ENCODE measurements at places on chromosomes 1 and 21.
A peak's percentile ranks its signal among the peaks of the same experiment; 100 is the strongest.

GRCh38 chr1:116417678-116418077 is 44.6 kb downstream of the ATP1A1 start:
- DNase-seq: peak; percentile 22

- no peak for DNase-seq
Observed at GRCh38 chr1:186559601-186560116, 98.7 kb upstream of the PDC start.

DNA sequence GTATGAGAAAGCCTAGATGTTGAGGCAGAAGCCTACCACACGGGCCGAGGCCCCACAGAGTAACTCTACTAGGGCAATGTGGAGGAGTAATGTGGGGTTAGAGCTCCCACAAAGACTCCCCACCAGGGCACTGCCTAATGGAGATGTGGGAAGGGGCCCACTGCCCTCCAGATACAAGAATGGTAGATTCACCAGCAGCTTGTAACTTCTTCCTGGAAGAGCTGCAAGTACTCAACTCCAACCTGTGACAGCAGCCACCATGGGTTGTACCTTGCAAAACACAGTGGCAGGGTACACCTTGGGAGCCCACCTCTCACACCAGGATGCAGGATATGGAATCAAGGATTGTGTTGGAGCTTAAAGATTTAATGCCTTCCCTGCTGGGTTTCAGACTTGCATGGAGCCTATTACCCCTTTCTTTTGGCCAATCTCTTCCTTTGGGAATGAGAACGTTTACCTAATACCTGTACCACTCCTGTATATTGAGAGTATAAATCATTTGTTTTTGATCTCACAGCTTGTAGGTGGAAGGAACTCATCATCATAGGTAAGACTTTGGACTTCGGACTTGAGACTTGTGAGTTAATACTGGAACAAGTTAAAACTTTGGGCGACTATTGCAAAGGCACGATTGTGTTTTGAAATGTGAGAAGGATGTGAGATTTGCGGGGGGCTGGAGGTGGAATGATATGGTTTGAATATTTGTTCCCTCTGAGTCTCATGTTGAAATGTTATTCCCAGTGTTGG is 57.5 kb downstream of the TENT5C start:
- DNase-seq: no peak

DNA sequence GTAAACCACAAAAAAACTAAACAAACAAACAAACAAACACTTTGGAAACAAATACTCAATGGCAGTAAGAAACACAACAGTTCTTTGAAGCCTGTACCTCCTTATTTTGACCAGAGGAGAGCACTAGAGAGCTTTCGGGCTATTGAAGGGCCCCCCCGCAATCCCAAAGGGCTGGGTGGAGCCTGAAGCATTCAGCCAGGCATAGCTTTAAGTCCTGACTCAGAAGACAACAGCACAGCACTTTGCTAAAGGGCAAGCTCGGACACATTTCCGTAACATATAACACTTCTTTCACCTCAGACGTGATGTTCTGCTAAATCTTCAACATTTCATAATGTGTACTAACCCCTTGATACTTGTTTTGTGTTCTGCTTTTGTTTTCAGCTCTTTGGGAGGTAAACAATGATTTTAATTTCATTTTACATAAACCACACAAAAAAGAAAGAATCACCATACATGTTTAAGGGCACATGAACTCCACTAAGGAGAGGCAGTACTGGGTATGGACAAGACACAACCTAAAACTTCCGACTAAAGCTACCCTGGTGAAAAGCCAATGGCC is 9.7 kb upstream of the SHCBP1L start:
- DNase-seq: peak; percentile 71

- DNase-seq: no peak
Observed at GRCh38 chr21:27192281-27192949, 225.5 kb upstream of the ADAMTS5 start.

DNA sequence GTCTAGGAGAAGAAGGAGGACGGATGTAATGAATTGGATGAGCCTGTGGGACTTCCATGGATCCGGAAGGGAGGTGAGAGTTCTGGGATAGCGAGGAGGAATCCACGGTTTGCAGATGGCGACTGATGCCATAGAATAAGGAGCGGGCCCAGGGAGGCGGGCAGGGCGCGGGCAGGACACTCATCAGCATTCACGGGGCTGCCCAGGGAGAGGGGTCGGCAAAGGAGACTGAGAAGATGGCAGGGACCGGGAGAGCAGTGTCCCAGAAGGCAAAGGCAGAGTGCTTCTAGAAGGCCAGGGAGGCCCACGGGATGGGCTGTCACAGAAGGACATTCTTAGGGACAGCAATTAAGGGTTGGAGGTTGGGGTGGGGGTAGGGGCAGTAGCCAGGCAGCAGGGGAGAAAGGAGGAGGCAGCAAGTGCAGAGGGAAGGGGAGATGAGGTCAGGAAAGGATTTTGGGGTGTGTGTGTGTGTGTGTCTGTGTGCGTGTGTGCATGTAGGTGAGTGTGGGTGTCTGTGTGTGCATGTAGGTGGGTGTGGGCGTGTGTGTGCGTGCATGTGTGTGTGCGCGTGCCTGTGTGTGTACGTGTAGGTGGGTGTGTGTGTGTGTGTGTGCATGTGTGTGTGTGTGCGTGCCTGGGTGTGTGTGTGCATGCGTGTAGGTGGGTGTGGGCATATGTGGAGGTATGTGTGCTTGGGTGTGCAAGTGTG is 1.1 kb upstream of the COL8A2 start:
- no peak for DNase-seq

GRCh38 chr1:203126866-203127665 is 460 bp upstream of the ADORA1 start:
- DNase-seq: no peak

DNA sequence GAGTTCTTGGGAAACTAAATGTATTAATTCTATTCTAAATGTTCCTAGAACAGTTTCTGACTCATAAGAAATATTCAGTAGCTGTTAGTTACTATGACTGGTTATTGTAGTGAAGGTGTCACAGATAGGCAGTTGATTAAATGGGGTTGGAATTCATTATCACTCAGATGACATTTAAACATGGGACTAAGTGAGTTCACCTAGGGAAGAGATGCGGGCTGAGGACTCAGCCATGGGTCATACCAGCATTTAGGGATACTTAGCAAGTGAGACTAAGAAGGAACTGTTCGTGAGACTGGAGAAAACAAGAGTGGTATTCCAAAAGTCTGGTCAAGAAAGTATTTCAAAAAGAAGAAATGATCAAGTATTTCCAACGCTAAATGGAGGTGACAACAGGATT is 125.1 kb upstream of the ADGRL4 start:
- DNase-seq: no peak

DNA sequence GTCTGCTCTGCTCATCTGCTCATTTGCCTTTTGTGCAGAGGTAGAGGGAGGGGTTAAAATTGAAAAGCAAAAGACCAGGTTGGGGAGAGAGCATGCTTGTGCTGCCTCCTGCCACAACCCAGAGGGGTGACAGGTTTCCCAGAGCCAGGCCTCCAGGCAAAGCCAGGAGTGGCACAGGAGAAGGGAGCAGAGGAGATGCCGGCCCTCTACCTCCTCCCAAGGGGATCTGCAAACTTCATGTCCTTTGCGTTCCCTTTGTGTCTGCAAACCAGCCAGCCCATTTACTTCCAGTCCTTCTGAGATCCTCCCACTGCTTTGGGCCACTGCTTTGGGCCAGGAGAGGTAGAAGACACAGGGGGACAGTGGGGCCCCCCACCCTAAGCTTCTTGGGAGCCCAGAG is 67.8 kb downstream of the EPHB2 start:
- DNase-seq: no peak

GRCh38 chr1:116674011-116674531 is 6.5 kb upstream of the IGSF3 start:
- peak; percentile 38 for DNase-seq

DNA sequence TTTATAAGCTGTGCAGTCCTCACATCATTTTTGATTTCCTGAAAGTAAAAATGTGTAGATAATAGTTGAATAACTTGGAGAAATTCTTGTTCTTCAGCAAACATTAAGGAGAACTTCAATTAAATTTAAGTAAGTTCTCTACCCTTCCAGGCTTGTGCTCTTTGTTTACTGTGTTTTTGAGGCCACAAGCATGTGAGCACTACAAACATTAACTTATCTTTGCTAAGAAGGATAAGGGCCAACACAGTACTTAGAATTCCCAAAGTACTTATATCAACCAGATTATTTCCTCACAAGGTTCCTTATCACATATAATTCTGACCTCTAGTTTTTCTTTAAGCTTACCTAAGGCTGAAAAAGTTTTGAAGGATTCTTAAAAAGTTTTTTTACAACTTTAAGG is 24.7 kb upstream of the RWDD3 start:
- DNase-seq: no peak

DNA sequence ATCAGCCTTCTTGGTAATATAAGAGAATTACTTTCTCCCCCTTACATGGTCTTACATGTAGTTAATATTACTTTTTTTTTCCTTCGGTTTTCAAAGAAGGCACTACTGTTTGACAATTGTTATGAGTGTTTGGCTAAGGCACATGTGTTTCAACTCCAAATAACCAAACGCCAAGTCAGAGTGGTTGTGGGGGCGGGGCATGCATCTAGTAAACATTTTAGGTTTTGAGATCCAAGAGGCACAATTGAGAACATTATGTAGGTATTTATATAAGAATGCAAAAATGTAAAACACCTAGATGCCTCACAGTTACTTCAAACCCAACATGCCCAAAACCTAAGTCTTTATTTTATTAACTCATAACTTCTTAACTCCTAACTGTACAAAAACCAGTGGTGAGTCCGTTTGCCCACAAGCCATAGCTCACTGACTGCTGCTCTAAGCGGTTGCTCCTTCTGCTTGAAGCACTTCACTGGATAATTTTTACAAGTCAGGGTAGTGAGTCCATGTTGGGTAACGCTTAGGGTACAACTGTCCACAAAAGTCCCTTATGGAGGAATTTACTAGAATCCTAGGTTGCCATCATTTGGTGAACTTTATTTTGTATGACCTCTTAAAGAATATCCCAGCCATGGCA is 189.9 kb downstream of the HUNK start:
- no peak for DNase-seq

DNA sequence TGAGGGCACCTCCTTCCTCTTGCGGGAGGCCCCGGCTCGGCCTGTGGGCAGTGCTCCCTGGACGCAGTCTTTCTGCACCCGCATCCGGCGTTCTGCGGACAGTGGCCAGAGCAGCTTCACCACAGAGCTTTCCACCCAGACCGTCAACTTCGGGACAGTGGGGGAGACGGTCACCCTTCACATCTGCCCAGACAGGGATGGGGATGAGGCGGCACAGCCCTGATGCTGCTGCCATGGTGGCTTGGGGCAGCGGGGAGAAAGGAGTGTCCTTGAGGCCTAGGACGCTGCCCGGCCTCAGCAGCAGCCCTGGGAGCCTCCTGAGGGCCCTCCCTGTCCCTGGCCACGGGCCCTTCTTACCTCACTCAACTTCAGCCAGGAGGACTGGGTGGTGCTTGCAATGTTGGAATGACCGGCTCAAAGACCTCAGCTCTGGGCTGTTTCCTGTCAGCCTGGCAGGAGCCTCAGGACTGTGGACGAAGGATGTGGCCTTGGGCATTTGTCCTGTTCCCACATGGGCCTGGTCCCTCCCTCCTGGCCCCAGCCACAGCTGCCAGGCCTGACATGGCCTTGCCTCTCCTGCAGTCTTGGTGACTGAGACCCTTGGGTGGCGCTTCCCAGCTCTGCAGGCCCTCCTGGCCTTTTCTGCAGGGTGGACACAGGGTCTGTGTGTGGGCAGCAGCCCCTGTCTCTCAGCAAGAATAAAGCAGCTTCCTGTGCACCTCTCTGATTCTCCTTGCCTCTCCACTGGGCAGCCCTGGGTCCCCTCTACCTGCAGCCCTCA is 45.9 kb downstream of the TRIM11 start:
- DNase-seq: no peak

GRCh38 chr1:172165403-172165802 is 255.1 kb upstream of the C1orf105 start:
- no peak for DNase-seq

DNA sequence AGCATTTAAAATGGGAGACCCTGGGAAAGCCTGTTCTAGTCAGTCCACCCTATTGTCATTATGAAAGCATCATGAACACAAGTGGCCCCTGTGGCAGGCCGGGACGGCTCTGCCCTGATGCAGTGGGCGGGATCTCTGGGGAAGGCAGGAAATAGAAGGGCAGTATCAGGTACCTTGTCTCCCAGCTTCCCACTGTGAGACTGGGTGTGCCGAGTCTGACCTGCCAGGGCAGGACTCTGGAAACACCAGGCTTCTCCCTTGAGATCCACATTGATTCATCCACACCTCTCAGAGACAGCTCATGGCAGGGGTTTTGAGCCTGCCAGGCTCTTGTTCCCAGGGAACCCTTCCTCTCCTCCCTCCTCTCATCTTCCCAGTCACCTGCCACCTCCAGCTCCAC is 24.5 kb upstream of the GNPAT start:
- no peak for DNase-seq

Data from pons (tissue), 1 donor.